ENCODE measurements at places on chromosomes 1 and 21.

DNA sequence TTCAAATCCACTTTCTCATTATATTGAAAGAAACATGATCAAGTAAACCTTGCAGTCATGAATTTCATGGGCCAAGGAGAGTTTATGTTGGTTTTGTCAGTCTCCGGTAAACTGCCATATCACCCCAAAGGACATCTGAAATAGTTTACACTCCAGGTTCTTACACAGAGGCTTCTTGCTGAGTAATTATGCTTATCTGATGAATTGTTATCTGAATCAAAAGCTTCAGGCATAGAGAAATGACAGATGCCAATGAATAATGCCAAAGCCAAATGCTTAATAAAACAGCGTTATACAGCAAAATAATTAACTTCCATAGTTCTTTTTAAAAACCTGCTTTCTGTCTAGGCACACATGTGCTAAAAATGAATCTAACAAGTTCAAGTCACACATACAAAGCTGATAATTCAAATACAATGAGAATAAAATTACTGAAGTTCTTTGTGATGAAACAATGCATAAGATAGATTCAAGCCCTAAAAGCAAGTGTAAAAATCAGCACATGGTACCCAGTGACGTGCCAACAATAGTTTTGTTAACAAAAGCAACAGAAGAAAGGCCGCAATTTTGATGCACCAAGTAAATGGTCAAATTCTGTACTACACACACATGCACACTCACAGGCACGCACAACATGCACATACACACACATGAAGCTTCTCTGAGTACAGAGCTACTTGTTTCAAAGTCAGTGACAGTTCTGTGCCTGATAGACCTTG lies 109.2 kb downstream of the SLC44A5 start:
- no peak for DNase-seq

GRCh38 chr1:33661811-33662454 lies 189.5 kb downstream of the ZSCAN20 start:
- no peak for DNase-seq

DNA sequence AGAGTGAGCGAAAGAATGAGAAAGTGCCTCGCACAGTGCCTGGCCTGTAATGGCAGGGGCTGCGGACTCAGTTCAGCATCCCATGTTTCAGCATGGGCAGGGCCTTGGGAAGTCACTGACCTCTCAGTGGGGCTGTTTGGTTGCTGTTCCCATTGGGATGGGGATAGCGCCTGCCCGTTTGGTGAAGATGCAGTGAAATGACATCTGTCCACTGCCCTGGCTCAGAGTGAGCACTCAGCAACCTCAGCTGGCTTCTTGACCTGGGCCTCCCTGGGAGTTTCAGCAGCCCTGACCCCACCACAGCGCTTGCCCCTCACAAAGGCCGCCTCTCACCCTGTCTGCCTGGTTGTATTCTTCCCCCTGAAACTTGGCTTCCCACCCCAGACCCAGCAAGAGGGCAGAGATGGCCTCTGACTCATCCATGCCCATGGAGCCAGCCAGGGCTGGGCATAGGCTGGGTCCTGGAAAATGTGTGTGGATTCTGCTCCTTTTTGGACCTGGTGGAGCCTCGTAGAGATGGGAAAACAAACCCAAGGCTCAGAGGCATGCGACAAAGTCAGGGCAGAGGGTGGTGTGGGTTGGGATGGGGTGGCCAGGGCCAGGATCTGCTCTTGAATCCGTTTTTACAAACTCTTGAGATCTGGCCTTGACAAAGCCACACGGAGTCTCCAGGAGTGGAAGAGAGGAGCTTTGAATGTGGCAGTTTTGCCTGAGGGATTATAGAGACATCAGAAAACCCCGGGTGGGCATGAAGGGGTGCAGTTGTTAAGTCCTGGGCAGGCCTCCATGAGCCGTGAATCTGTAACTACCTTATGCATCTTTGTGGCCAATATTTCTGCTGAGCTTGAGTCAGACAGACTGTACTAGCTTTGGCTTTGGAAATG lies 1.2 kb downstream of the XKR8 start:
- DNase-seq, result no peak

DNA sequence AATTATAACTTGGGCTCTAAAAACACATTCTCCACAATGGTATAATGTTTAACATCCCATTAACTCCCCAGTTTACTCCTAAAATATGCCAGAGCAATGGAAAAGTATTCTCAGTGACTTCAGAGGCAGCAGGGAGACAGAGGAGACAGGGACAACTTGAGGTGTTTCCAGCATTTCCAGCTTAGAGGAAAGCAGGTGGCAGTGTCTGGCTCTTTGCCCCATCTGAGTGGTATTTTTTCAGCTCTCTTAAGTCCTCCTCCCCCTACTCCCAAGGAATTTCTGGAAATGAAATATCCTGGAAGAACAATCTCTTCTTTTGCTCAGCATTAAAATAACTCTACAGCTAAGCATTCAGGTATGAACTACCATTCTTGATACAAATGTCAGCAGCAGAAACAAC lies 10.8 kb upstream of the ERMAP start:
- DNase-seq, result no peak

DNA sequence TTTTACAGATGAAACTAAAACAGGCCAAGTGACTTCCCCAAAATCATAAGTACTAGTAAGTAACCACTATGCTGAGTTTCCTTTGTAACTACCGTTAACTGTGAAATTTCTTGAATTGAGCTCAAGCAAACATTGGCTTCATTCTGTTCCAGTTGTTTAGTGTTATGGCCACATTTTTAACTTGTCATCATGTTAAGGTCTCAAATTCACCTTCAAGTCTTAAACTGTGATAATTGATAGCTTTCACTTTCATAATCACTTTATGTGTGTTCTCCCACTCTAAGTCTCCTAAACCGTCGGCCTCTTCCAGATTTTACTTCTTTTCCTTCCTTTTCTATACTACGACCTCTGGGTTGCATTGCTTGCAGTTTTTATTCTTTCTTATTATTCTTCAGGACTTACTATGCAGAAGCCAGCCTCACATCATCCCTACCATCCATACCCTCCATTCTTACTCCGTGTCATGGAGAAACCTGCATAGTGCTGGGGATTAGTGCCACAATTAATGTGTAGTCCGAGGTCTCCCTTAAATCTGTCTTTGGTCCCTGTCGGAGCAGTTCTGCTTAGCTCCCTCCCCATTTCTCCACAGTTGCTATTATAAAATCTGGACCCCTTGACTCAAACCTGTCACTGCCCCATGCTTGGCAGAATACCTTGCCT lies 5.8 kb downstream of the KIF1B start:
- no peak for DNase-seq

DNA sequence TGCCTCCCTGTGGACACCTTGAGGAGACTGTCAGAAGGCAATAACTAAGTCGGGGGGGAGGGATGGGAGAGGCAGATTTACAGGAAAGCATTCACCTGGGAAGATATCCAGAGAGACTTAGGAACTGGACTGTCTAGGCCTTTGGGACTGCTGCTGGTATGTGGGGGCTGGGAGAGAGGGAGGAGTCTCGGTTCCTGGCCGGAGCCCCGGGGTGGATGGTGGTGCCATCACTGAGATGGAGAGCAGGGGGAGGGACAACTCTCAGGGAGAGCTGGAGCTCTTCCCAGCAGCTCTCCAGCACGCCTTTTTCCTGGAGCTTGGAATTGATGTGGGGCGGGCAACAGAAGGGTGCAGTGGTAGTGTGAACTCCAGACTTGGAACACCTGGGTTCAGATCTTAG lies 22.1 kb downstream of the PTPRF start:
- no peak for DNase-seq

DNA sequence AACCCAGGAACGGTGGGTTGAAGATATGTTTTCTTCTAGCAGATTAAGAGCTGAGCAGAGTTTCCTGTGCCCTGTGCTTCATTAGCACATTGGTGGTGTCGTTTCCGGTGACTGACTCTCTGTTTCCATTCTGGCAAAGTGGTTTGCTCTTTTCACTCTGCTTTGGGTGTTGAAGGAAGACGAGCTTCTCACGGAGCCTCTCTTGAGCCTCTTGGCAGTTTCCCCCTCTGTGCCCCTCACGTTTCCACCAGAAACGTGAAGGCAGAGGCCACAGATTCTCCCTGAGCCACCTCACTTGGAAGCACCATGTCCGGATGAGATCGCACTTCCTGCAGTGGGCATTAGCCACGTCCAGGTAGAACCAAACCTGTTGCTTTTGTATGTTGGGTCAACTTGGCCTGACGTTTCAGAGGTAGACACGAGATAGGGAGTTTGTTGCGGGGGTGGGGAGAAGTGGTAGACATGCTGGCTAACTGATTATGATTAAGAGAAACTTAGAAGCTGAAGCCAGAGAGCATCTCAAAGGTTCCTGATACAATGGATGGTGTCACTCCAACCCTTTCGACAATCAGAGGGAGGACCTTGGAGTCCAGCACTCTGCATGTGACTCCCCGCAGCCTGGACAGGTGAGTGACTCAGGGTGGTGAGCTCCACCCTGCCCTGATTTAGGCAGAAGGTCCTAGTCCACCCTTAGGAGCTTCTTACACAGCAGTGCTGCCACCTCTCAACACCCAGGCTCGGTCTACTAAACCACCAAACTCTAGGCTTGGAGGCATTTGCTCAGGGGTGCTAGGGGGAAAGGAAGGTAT lies at the start of gene LAX1:
TSS of gene LAX1 (plus strand) at position 155 of the 809 bp plus-strand sequence. CDS start at position 538, 383 bp downstream.
- DNase-seq, result peak; percentile 85
